Adipocyte (in vitro differentiated cells): ENCODE measurements at places on chromosomes 16 and 17.

DNA sequence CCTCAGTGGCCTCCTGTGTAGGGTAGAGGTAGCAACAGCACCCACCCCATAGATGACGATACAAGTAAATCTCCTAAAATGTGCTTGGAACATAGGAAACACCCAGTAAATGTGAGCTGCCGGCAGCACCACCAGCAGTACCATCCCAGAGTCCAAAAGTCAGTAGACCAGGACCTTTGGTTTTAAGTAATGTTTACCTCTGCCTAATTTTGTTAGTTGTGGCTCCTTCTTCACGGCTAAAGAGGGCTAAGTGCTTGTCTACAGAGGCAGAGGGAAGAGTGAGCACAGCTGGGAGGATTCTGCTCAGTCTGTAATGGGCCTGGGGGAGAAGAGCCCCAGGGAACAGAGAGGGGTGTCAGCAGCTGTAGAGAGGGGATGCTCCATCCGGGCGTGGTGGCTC, 91.3 kb upstream of the FBXO47 start:
- DNase-seq = no peak

- DNase-seq = no peak
These were observed 5.4 kb downstream of the TLE7 start for GRCh38 chr16:71436473-71436872.

DNA sequence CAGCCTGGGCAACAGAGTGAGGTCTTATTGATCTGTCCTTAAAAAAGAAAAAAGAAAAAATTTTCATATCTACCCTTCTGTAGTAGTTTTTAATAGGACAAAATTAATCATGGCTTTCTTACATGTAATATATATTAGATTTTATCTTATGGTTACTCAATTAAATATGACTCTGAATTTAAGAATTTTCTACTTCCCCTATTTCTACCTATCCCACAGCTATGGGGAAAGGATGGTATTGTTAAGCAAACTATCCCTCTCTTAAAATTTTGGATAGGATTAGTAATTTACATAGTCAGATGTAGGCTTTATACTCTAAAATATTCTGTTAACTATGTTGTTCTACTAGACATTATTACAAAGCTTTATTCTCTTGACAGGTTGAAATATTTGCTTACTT, 62.5 kb downstream of the NQO1 start:
- no peak for DNase-seq

GRCh38 chr17:16488968-16489337, 3.0 kb downstream of the LRRC75A start:
- no peak for DNase-seq

- DNase-seq = no peak
These were observed 205.8 kb downstream of the PRKCA start for GRCh38 chr17:66507982-66508760.

- DNase-seq = no peak
These were observed 49.5 kb downstream of the BMERB1 start for GRCh38 chr16:15483857-15484256.

DNA sequence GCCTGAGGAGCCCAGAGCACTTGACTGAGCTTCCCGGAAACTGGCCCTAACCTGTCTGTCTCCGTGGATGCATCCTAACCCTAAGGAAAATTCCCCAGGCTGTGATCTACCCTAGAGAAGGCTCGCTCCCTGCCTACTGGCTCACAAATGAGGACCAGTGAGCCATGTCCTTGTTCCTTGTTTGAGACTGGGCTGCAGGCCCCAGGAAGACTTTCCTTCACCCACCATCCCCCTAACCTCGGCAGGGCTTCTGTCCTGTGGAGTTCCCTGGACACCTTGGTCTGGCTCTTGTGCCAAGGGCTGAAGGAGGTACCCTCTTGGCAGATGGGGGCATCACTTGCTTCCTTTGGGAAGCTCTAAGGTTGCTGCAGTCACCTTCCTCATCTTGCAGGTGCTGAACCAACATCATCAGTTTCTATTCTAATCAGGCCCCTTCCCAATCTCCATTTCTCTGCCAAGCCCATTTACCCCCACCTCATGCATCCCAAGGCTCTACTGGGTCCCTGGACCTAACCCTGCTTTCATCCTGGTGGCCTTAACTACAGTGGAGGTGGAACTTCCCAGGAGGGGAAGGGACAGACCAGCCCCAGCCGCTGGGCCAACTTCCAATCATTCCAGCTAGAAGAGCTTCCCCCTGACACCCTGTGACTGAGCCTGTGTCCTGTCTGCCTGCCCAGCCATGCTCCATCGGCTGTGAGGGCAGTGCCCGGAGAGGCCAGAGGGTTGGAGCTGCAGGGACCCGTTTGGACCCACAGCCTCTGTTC, 12.4 kb downstream of the RNF40 start:
- no peak for DNase-seq
